ENCODE measurements at places on chromosomes 5 and 9.

- no peak for DNase-seq
These were observed 87.0 kb downstream of the SMIM23 start for GRCh38 chr5:171872666-171873065.

DNA sequence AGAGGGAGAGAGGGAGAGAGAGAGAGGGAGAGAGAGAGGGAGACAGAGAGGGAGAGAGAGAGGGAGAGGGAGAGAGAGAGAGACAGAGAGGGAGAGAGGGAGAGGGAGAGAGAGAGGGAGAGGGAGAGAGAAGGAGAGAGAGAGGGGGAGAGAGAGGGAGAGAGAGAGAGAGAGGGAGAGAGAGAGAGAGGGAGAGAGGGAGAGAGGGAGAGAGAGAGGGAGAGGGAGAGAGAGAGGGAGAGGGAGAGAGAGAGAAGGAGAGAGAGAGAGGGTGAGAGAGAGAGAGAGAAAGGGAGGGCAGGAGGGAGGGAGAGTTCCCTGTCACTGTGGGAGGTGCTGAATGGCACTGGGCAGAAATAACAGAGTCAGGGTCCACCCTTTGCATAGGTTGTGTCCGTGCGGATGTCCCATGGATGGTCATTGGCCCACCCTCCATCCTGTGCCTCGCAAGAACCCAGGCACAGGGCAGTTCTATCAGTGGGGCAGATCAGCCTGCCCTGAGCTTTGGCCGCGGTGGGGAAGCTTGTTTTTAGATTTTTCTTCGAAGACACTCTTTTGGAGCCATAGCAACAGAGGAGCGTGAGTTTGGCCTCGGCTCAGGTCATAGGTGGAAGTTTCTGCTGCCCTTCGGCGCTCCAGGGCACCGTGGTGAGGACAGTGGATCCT, 30.1 kb downstream of the ADAMTSL2 start:
- DNase-seq: no peak

GRCh38 chr9:132880324-132880661, 1.6 kb downstream of the SPACA9 start:
- no peak for DNase-seq

GRCh38 chr5:154513669-154514084, 35.6 kb upstream of the HAND1 start:
- DNase-seq: no peak

GRCh38 chr9:107046692-107047091, 183.7 kb downstream of the ZNF462 start:
- no peak for DNase-seq

- no peak for DNase-seq
These were observed 13.3 kb downstream of the BTNL3 start for GRCh38 chr5:181001947-181002346.

- DNase-seq: no peak
These were observed 94.4 kb upstream of the SLC27A6 start for GRCh38 chr5:128870923-128871322.

- no peak for DNase-seq
These were observed 449.5 kb upstream of the TRPC7 start for GRCh38 chr5:136814619-136815378.

GRCh38 chr9:33260372-33260771, 4.1 kb downstream of the BAG1 start:
- DNase-seq: no peak

GRCh38 chr5:144378681-144379080, 208.0 kb downstream of the KCTD16 start:
- no peak for DNase-seq
